Liver (tissue), 10 donors: ENCODE measurements at places on chromosomes 13 and 19.

- no peak for DNase-seq
Observed at GRCh38 chr13:113077953-113078901, 27.4 kb upstream of the F7 start.

DNA sequence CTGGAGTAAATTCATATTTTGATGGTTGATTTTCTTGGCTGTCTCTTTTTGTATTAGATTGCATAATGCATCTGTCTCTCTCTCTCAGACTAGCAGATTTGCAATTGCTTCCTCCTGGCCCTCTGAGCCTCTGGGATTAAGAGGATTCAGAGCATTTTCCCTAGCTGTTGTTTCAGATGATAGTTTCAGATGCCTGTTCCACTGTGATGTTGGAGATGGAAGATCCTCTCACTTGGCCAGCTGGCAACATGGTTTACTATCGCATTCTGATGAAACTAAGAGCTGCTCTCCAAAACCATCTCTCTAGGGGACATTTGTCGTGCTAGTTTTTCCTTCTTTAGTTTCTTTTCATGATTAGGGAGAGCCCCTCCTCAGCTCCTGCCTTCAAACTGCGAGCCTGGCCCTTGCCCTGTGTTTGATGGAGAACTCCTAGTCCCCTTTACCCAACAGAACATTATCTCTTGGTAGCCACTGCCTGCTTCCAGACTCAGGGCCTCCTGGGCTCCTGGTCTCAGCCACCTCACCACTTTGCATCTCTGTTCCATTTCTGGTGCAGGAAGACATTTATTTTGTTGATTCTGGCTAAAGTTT lies 244.6 kb downstream of the B3GLCT start:
- no peak for DNase-seq

DNA sequence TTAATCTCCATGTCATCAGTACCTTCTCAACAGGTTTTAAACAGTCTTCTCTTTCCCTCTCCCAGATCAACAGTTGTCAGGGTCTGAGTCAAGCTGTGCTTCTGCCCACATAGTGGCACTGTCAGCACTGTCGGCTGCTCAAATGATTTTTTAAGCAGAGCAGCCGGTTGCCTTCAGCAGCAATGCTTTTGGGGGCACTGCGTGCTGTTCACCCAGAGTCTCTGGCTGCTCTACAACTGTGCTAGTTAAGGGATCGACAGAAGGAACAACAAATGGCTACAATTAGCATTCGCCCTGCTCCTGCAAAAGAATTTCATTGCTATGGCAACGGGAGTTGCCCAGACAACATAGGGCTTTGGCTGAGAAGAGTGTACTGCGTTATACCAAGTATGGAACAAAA lies 412.9 kb downstream of the DIAPH3 start:
- no peak for DNase-seq

DNA sequence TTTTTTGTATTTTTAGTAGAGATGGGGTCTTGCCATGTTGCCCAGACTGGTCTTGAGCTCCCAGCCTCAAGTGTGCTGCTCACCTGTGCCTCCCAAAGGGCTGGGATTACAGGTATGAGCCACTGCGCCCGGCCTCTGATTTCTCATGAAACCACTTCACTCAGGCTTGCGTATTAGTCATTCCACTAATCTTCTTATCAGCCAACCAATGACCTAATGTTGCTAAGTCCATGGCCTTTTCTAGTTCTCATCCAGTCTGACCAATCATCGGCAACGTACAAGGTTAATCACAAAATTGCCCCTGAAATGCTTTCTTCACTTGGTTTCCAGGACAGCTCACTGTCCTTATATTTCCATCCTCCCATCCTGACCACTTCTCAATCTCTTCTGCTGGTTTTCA lies 605.3 kb upstream of the SLC10A2 start:
- no peak for DNase-seq

GRCh38 chr19:18756896-18757295 lies 34.2 kb downstream of the COMP start:
- DNase-seq, result no peak

GRCh38 chr13:44317752-44318151 lies 55.9 kb upstream of the SERP2 start:
- no peak for DNase-seq

GRCh38 chr19:17341845-17342244 lies 4.5 kb downstream of the GTPBP3 start:
- no peak for DNase-seq

DNA sequence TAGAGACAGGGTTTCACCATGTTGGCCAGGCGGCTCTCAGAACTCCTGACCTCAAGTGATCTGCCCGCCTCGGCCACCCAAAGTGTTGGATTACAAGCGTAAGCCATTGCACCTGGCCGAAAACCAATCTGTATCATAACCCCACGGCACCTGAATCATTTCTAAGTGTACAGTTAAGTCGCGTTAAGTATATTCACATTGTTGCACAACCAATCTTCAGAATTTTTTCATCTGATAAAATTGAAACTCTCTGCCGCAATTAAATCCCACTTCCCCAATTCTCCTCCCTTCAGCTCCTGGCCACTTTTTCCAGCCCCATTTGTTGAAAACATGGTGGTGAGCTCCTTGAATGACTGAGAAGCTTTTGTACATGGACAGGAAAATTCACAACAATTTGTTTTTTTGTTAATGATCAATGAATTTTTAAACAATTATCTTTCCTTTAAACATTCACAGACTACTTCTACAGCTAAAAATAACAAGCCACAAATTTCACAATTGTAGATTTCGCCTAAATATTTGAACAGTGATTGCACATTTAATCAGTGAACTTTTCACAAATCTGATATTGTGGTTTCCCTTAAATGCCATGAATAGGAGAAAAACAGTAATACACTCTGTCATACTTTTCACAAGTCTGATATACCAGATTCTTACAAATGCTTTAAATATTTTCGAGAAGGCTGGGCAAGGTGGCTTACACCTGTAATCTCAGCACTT lies 13.8 kb downstream of the FGF21 start:
- no peak for DNase-seq

GRCh38 chr13:75025956-75026355 lies 456.0 kb downstream of the TBC1D4 start:
- DNase-seq, result no peak

DNA sequence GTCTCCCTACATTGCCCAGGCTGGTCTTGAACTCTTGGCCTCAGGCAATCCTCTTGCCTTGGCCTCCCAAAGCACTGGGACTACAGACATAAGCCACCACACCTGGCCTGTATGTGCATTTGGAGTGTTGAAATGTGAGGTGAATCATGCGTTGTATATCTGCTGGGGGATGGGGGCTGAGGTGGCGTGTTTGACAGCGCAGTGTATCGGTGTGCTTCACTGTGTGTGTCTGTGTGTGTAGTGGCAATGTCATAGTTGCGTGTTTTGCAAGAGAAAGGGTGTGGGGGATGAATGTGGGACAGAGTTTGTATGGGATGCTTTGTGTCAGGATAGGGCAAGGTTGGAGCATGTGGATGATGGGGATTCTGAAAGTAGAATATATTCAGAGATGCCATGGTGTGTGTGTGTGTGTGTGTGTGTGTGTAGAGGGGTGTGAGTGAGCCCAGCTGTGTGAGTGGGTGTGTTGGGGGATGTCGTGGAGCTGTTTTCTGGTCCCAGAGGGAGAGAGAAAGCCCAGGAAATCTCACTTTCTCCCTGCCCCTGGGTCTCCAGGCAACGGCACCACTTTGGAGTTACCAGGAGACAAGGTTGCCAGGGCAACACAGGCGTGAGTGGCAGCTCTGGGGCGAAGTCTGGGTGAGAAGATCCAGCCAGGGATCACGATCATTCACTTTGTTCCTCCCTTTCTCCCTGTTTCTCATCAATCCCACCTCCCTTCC lies 1.1 kb upstream of the SWSAP1 start:
- peak; percentile 43 for DNase-seq

DNA sequence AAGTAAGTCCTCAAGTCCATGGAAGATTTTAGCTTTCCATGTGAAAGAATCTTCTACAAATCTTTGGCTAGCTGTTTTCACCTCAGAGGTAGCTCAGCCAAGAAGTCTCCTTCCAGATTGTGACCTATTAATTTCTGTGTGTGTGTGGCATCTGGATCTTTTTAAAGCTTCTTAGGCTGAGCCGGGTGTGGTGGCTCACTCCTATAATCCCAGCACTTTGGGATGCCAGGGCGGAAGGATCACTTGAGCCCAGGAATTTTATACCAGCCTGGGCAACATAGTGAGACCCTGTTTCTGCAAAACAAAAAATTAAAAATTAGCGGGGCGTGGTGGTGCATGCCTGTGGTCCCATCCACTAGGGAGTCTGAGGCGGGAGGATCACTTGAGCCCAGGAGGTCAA lies 13.4 kb upstream of the SLC44A2 start:
- DNase-seq, result no peak

DNA sequence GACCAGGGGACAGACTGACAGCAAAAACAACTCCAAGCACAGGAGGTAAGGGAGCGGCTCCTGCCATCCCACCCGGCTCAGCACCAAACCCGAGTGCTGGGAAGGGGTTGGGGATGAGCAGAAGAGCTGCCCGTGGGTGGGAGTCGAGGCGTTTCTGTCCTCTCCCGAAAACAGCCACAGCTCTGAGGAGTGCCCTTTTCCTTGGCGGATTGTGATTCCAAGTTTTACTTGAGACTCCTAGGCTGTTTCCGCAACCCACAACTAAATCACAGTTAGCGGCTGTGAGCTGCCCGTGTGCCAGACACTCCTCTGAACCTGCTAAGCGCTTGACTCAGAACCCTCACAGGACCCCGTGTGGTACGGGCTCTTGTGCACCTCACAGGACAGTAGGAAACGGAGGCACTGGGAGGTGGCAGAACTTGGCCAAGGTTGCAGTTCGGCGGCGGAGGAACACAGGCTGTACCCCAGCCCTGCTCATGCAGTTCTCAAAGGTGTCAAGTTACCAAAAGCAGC lies 21.4 kb downstream of the CFAP97D2 start:
- no peak for DNase-seq

DNA sequence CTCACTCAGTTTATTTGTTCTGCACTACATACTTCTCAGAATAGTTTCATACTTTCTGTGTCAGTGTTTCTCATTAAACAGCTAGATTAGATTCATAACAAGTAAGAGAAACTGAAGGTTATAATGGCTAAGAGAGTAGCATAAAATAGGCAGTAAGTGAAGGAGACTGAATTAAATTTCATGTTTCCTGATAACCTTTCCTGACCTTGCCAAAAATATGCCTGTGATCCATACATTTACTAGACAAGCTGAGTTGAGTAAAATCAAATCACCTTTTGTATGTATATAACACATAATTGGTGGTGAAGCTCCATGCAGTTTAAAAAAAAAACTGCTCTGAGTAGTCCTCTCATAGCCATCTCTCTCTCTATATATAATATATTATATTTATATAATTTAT lies 545.3 kb upstream of the PCDH20 start:
- no peak for DNase-seq

GRCh38 chr13:28268800-28269223 lies 130.5 kb downstream of the PAN3 start:
- no peak for DNase-seq

- DNase-seq, result no peak
Observed at GRCh38 chr13:49210669-49211068, 9.5 kb upstream of the MLNR start.

DNA sequence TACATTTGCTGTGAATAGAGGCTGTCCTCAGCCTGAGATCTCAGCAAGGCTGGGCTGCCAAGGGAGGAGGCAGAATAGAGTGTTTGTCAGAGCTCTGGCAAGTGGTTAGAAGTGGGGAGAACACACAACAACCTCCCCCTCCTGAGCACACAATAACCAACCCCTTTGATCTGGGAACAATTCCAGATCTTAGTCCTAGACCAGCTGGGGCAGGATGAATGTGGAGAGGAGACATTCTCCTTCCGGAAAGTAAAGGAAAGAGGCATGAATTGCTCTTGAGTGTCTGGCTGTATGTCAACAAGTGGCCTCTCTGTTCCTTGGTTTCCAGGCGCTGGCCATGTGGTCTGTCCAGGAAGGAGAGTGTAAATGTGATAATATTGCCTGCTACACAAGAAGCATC lies 114.9 kb upstream of the TMTC4 start:
- no peak for DNase-seq

GRCh38 chr13:44220948-44221347 lies 152.7 kb upstream of the SERP2 start:
- no peak for DNase-seq

- no peak for DNase-seq
Observed at GRCh38 chr19:42467183-42467760, 24.5 kb upstream of the CXCL17 start.

GRCh38 chr19:53388904-53389303 lies 6.0 kb upstream of the ZNF765 start:
- DNase-seq, result no peak

DNA sequence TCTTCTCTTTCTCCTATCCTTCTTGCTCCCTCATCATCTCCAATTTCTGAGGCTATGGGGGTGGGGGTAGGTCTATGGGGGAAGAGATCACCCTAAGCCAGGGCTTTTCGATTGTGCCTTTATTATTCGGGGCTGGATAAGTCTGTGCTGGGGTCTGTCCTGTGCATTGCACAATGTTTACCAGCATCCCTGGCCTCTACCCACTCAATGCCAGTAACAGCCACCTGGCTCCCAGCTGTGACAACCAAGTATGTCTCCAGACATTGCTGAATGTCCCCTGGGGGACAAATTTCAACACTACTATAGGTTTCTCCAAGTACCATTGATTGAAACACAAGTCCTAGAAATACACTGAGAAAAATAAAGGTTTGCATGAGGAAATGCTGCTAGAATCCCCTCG lies 13.2 kb downstream of the CBY2 start:
- no peak for DNase-seq

DNA sequence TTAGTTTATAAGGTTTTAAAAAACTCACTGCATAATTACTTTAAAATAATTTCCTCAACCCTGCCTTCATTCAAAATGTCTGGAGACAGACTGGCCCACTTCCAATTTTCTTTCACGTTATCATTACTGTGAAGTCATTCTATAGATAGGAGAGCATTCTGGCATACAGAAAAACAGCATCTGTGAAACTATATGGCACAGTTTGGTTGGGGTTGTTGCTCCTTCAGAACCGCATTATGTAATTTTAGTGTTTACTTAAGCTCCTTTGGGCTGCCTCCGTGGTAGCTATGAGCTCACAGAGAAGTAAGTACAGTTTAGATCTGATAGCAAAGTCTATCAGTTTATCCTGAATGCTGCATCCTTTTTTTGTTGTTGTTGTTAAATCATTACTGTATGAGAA lies 104.3 kb downstream of the KCNRG start:
- DNase-seq, result no peak

DNA sequence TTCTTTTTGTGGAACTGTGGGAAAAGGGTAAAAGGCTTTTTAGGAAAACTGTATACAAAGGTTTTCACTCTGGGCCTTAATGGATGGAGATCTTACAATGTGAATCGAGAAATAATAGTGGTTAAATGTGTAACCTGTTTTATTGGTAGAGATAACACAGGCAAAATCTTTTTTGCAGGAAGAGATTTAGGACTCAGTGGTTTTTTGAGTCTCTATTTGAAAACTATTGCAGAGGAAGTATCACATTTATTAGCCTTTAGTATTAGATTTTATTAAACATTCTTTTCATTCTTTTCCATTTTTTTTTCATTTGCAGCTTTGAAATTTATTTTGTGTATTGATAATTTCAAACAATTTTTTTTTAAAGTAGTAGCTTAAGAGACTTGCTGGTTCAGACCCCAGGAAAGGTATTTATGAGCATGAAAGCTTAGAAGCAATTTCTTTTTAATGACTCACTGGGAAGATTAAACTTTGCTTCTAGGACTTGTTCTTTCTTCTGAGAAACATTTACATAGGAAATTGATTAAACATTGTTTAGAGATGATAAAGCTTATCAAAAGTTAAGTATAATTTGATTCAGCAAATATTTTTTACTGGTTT lies 10.5 kb downstream of the KLF5 start:
- no peak for DNase-seq

- DNase-seq, result no peak
Observed at GRCh38 chr13:53020764-53021335, 7.8 kb upstream of the OLFM4 start.

- no peak for DNase-seq
Observed at GRCh38 chr19:28330831-28331230, 882.1 kb downstream of the UQCRFS1 start.
